ENCODE measurements at places on chromosomes 3 and 15. TPM values are rescaled to one million over a fixed set of nuclear protein-coding genes. Genes with fewer than 3 reads are reported as not detected.

CP gene
- 4.7 TPM for total RNA-seq

WDR49 gene
- 2.6 TPM for total RNA-seq

RFTN1 gene
- total RNA-seq: 25.8 TPM

CAMKV gene
- total RNA-seq: not detected

ESYT3 gene
- total RNA-seq: 0.65 TPM

IRAK2 gene
- 1.7 TPM for total RNA-seq

EFHB gene
- not detected for total RNA-seq

ADAMTS7 gene
- total RNA-seq: 31.0 TPM

CFAP161 gene
- total RNA-seq: 0.30 TPM

CCDC39 gene
- not detected for total RNA-seq

AP3S2 gene
- 47.5 TPM for total RNA-seq

CAMK2N2 gene
- total RNA-seq: not detected

ZNF501 gene
- total RNA-seq: 4.9 TPM

BFSP2 gene
- total RNA-seq: not detected

GABRB3 gene
- 1.6 TPM for total RNA-seq

FOXL2 gene
- total RNA-seq: not detected

HHLA2 gene
- total RNA-seq: not detected

ACSBG1 gene
- 0.38 TPM for total RNA-seq

TMEM40 gene
- total RNA-seq: 5.6 TPM

PSTPIP1 gene
- 5.0 TPM for total RNA-seq

All from Right ventricle myocardium superior (tissue), 1 donor.